ENCODE measurements at places on chromosomes 5 and 9. TPM values are rescaled to one million over a fixed set of nuclear protein-coding genes. Genes with fewer than 3 reads are reported as not detected.

Gene TAF11L5
- not detected for total RNA-seq

Gene LCN10
- not detected for total RNA-seq

Gene C9orf50
- not detected for total RNA-seq

Gene IRX2
- 31.6 TPM for total RNA-seq

Gene CXCL14
- 322 TPM for total RNA-seq

Gene LCN9
- total RNA-seq, result not detected

DNA sequence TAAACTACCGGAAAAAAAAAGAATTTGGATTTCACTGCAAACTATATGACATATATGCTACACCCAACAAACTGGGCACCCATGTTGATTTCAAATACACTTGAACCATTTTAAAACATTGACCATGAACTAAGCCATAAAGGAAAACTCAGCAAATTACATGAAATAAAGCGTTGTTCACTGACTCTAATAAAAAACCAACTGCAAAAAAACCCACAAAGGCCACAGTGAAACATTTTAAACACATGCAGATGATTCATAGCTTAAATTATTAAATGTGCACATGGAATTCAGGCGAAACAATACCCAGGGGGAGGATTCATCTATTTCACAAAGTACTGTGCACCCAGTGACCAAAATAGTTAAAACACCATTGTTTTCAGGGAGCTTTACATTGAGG, 33.3 kb downstream of the MTRR start:
- DNase-seq, result no peak

DNA sequence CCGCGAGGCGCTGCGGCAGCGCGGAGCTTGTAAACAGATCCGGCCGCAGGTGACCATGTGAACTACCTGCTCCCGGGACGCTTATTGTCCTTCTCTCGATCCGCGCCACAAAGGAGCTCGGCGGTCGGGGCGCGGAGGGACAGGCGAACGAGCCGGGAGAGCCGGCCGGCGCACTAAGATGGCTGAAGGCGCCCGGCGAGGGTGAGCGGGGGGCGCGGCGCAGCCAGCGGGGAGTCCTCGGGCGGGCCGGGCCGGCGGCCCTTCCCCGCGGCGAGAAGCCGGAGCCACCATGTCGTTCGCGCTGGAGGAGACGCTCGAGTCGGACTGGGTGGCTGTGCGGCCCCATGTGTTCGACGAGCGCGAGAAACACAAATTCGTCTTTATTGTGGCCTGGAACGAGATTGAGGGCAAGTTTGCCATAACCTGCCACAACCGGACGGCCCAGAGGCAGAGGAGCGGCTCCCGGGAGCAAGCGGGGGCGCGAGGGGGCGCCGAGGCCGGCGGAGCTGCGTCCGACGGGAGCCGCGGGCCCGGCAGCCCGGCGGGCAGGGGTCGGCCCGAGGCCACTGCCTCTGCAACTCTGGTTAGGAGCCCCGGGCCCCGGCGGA, 535 bp downstream of the JMY start:
- DNase-seq, result no peak

GRCh38 chr9:90900130-90900529, 98.5 kb downstream of the SYK start:
- DNase-seq, result peak; percentile 42

GRCh38 chr5:135887447-135887864, 8.2 kb downstream of the IL9 start:
- DNase-seq, result no peak

DNA sequence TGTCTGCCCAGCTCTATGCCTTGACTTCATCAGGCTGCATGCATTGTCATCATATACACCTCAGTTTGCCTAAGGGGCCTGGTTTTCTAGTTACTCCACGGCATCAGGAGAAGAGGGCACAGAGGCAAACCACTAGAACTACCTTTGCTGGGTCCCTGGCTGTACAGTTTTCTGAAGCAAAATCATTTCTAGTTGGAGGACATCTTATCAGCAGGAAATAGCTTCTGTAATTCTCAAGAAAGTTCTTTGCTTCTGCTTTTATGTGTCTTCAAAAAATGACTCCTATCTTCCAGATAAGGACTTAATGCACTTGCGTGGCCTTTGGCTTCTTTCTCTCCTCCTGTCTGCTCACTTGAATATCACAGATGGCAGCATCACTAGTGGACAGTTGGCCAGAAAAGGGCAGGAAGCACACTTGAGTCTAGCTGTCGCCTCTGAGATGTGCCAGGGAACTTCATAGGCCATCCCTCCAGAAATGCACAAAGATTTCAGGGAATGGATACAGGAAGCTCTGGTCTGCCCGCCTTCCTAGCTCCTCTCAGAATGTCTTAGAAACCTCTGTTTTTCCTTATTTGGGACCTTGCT, 22.4 kb upstream of the LTC4S start:
- no peak for DNase-seq

DNA sequence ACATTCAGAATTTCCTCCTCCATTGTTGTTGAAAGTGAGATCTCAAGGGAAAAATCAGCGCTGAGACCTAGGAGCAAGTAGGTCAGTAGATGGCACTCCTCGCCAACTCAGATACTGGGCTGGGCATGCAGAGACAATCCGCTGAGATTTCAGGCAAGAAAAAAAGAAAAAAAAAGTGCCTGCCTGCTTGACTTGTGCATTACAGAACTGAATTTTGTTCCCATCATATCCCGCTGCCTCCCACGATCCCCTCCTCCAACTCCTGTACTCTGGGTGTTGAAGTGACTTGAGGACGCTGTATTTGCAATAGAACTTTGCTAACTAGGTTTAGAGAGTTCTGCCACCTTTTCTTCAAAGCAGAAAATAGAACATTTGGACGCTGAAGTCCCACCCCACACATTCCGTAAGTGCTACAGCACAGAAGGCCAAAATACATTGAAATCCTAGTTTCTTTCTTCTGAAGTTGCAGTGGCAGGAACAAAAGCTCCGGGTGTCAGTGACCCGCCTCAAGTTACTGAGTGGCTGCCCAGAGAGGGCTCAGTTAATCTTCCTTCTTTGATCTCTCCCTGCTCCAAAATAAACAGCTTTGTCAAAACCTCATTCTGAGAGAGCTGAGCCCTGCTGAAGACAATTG, 265.8 kb downstream of the MLLT3 start:
- peak; percentile 65 for DNase-seq

GRCh38 chr9:122364783-122365150, 6.1 kb upstream of the PTGS1 start:
- DNase-seq, result no peak

DNA sequence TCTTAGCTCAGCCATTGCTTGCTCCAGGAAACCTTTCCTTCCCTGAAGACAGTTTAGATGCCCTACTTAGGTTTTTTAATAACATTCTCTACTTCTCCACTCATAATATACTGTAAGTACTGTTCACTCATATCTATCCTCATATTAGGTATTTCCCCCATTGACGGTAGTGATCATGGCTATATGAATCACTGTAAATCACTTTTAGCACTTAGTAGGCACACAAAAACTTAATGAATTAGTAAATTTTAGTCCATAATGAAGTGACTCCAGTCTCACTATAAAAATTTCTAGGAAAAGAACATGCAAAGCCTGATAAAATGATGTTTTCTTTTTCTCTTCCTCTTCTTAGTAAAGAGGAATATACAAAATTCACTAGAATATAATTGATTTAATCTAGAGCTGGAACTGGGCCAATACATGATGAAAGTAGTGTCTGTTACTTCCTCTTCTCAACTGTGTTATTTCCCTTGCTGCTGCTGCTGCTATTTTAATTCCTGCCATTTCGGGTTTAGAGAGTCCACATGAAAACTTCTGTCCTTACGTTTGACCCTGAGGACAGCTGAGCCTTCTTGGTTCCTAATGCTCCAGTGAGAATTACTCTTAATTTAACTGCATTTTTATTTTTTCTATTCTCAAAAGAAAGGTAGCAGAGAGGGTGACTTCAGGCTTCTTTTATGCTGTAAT, 73.5 kb downstream of the LNPEP start:
- no peak for DNase-seq

DNA sequence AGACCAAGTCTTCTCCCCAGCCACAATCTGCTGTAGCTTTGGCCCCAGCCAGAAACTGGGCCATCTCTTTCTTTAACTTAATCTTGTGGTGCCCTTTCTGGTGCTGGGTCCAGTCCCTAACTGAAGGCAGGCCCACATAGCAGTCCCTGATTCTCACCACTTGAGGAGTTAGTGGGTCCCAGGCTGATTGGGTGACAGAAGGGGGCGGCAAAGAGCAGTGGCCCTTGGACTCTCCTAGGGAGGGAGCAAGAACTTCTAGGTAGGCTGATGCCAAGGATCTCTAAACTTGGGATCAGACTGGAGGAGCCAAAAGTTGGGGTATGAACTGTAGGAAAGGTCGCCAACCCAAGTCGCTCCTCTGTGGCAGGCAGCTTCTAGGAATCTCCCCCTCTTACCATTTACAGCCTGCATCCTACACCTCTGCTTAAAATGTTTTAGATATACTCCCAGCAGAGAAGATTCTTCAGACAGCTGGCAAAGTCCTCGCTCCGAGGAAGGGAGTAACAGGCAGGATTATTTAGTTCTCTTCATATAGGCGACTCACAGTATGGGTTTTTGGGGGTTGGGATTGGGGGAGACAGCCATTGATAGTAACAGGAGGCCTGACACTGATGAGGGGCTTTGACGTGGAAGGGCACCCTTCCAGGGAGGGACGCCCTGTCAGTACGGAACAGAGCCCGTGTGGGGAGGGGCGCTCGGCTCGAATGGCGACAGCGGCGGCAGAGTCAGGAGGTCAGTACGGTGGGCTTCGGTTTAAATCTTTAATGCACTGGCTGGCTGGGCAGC, 2.0 kb upstream of the CCL27 start:
- peak; percentile 87 for DNase-seq

DNA sequence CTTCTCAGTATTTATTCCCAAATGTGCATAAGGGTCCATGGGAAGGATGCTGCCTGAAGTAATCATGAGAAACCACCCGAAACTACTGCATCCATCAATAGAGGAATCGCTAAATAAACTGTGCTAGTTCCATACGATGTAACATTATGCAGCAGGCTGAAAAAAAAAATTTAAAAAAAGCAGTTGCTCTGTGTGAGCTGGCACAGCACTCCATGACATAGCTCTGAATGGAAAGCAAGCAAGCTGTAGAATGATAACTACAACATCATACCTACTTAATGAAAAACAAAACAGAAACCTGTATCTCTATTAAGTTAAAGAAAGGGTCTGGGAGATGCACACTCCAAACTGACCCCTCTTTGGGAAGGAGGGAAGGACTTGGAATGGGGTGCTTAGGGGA, 49.3 kb downstream of the SHB start:
- DNase-seq, result no peak

DNA sequence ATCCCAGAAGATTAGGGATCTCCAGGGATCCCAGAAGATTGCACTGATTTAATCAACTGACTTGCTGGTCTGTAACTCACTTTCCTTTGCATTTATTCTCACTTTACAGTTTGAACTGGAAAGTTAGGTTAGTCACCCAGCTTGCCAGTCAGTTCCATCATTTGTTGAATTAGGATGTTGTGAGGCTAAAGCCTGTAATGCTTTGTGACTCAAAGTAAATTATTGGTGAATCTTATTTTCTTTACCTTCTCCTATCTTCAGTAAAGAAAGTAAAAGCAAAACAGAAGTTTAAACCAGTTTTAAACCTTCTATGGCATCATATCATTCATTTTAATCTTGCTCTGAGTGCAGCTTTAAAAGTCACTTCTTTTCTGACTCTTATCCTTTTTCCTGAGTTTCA, 85.8 kb downstream of the SLC44A1 start:
- no peak for DNase-seq
